HuH-7.5 (cell line): ENCODE measurements at places on chromosomes 11 and 22.

GRCh38 chr22:37267661-37268413, 14.5 kb upstream of the CYTH4 start:
- DNase-seq, result no peak

DNA sequence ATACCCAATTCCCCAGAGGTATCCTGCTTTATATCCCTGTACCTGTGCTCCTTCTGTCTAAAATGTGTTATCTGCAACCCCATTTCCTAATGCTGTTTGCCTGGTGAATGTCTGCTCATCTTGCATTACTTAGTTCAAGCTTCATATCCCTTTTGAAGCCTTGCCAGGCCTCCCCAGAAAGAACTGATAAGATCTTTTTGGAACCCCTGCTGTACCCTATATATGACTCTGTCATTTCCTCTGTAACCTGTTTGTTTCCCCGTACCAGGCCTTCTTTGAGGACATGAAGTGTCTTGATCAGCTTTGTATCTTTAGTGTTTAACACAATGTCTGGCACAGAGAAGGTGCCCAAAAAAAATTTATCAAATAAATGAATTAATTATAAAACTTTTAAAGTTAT, 77.6 kb downstream of the LIF start:
- no peak for DNase-seq

GRCh38 chr11:46240861-46241260, 36.6 kb upstream of the CREB3L1 start:
- DNase-seq, result no peak

- DNase-seq, result no peak
Measured at GRCh38 chr11:47983464-47984397, 3.4 kb downstream of the PTPRJ start.

DNA sequence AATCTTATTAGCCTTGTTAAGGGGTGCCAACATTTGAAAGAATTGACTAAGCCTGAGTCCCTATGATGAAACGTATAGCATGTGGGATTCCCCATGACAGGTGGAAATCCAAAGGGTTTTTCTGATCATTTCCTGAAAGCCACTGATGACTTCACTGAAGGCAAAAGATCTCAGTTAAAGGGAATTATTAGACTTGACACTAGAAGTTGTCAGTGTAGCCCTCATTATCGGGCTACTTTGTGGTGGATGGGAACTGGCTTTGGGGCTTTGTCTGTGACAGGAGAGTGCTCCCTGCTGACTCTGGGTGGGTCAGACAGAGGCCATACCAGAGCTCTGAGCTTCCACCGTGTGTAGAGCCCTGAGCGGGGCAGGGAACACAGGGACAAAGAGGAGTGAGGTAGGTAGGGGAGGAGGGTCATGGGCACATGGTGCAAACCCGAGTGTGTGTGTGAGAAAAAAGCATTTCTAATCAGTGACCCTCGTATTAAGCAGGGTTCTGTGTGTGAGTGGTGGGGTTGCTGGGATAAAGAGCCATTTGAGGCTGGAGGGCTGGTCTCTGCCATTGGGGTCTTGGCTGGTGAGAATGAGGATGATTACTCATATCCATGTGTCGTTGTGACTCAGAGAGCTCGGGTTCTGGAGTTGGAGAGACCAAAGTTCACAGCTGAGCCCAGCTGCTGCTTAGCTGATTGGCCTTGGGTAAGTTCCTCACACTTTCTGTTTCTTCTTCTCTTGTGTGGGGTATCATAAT, 101.1 kb downstream of the GRIK4 start:
- DNase-seq, result no peak

DNA sequence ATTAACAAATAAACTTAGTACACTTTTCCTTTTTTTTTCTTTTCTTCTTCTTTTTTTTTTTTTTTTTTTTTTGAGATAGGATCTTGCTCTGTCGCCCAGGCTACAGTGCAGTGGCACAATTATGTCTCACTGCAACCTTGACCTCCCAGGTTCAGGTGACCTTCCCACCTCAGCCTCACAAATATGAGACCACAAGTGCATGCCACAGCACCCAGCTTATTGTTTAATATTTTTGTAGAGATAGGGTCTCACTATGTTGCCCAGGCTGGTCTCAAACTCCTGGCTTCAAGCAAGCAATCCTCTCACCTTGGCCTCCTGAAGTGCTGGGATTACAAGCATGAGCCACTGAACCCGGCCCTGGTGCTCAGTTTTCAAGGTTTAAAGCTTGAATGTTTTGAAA, 88.9 kb downstream of the ELP4 start:
- DNase-seq, result no peak

GRCh38 chr11:107740271-107740670, 28.4 kb upstream of the SLN start:
- no peak for DNase-seq

DNA sequence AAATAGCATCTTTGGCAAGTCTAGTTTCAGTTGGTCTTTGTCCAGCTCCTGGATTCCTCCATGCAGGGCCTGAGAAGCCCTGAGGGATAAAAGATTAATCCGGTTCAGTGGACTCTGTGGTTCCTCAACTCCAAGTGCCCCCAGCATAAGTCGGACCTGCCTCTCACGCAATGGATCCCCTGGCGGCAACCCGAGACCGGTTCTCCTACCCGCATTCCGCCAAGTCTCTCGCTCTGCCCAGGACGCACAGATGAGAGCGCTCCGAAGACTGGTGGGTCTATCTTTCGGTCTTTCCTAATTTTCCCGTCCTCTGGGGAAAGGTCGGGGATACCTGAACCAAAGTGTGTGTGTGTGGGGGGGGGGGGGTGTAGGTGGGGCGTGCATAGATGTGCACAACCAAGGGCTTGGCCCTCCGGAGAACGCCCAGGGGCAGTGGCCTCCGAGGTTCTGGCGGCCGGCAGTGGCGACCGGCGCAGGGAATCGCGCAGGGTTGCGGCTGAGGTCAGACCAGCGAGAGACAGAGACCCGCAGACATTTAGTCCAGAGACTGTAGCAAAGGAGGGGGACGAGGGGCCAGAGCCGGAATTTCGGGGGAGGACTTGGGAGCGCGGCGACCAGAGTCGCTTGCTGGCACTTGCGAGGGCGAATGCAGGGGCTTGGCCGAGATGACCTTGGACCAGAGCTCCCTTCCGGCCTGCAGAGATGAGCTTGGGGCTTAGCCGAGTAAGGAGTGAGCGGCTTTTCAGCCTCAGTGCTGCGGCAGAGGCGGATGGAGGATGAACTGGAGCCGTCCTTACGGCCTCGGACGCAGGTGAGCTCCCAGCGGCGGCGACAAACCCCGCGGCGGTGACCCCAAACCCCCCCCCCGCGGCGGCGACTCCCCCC, 712 bp upstream of the SLC2A11 start:
- DNase-seq, result peak; percentile 78

- no peak for DNase-seq
Measured at GRCh38 chr11:7677071-7677470, 3.8 kb upstream of the CYB5R2 start.

GRCh38 chr11:112780351-112781087, 180.7 kb upstream of the NCAM1 start:
- DNase-seq, result no peak

DNA sequence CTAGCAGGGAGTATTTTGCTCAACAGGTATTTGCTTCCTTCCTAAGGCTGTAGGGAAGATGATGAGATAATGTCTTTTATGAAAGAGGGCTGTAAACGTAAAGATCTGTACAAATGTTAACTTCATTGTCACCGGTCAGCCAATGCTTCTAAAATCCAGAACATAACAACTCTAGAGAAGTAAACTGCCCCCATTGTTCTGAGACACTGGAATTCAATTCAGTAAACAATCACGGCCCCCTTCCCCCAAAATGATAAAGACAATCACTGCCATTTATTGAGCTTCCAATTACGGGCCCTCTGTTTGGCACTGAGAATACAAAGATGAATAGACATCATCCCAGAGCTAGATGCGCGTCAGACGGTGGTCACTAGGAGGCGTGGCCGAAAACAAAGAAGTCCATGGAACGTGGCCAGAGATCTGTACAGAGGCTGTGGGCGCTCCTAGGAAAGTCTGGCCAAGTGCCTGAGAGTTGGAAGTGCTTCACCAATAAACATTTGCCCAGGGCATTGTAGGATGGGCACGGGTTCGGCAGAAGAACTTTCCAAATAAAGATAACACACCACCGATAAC, 576 bp downstream of the TMEM258 start:
- peak; percentile 90 for DNase-seq

- DNase-seq, result no peak
Measured at GRCh38 chr11:130997278-130997677, 81.0 kb upstream of the SNX19 start.

- no peak for DNase-seq
Measured at GRCh38 chr11:118128721-118129470, 23.7 kb downstream of the SCN4B start.

- no peak for DNase-seq
Measured at GRCh38 chr11:95585069-95585751, 204.4 kb downstream of the FAM76B start.

DNA sequence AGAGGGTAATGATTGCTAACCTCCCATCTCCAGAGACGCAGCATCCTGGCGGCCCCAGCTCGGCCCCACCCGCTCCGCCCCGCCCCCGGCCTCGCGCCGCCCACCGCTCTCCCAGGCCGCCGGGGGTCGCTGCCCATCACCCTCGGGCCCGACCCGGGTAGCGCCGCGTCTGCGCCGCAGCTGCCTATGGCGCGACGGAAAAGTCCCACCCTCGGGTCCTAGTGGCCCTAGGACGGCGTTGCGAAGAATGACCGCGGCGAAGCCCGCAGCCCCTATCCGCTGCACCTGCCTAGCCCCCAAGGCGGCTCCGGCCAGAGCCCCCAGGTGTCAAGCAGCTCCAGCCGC, 457 bp downstream of the CPSF7 start:
- peak; percentile 87 for DNase-seq

DNA sequence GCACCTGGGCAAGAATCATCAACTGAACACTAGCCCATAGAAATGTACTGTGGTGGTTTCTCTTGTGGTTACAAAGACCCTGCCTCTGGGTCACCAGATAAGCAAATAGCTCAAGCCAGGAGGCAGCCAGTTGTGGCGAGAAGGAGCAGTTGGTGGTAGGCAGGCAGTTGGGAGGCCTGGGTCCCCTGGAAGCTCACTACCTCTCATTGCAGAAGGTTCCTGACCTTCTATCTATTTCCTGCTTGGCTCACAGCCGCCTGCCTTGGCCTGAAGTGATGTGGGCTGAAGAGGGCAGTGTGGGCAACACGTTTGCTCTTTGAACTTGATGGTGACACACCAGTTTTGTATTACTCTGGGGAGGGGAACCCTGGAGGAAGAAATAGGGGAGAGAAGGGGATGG, 34.7 kb downstream of the NECTIN1 start:
- DNase-seq, result peak; percentile 45

- DNase-seq, result no peak
Measured at GRCh38 chr22:20738394-20739089, 35.4 kb upstream of the SERPIND1 start.

- DNase-seq, result no peak
Measured at GRCh38 chr22:24507716-24508115, 12.6 kb downstream of the UPB1 start.

GRCh38 chr11:692824-693414, 2.1 kb downstream of the DEAF1 start:
- DNase-seq, result no peak

DNA sequence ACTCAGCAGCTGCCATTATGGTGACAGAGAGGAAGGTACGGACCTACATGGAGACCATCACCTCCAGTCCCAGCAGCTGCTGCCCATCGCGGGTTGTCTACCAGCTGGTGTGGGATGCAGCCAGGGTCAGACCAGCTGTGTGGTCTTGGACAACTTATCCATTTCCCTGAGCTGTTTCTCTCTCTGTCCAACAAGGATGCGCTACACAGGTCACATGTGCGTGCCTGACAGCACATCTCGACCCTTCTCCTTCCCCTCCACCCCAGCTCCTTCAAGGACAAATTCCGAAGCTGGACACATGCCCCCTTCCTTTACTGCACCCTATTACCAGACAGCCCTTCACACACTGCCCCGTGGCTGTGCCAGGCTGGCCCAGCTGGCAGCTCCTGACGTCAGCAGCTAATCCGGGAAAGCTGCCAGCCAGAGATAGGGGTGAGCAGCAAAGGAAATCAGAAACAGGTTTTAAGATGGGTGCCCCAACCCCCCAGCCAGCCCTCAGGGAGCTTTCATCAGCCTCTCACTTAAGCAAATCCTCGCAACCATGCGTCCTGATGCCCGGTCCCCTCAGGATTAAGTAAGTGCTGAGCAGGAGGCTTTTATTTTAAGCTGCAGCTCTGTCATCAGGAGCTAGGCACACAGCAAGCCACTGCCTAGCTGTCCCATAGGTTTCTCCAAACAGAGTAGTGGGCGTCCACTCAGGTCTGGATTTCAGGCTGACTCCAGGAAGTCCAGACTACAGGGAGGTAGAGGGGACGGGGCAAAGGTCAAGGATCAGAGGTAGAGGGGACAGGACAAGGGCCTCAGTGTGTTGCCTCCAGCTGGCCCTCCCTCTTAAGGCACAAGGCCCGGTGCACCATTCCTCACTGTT, 20.3 kb downstream of the TEF start:
- DNase-seq, result no peak

DNA sequence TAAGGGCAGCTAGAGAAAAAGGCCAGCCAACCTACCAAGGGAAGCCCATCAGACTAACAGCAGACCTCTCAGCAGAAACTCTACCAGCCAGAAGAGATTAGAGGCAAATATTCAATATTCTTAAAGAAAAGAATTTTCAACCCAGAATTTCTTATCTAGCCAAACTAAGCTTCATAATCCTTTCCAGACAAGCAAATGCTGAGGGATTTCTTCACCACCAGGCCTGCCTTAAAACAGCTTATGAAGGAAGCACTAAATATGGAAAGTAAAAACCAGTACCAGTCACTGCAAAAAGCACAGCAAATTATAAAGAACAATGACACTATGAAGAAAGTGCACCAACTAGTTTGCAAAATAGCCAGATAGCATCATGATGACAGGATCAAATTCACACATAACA, 30.6 kb upstream of the CASP12 start:
- DNase-seq, result no peak

GRCh38 chr11:102313238-102313940, 3.9 kb upstream of the BIRC3 start:
- no peak for DNase-seq

- no peak for DNase-seq
Measured at GRCh38 chr22:49088801-49089791, 738.6 kb downstream of the BRD1 start.

DNA sequence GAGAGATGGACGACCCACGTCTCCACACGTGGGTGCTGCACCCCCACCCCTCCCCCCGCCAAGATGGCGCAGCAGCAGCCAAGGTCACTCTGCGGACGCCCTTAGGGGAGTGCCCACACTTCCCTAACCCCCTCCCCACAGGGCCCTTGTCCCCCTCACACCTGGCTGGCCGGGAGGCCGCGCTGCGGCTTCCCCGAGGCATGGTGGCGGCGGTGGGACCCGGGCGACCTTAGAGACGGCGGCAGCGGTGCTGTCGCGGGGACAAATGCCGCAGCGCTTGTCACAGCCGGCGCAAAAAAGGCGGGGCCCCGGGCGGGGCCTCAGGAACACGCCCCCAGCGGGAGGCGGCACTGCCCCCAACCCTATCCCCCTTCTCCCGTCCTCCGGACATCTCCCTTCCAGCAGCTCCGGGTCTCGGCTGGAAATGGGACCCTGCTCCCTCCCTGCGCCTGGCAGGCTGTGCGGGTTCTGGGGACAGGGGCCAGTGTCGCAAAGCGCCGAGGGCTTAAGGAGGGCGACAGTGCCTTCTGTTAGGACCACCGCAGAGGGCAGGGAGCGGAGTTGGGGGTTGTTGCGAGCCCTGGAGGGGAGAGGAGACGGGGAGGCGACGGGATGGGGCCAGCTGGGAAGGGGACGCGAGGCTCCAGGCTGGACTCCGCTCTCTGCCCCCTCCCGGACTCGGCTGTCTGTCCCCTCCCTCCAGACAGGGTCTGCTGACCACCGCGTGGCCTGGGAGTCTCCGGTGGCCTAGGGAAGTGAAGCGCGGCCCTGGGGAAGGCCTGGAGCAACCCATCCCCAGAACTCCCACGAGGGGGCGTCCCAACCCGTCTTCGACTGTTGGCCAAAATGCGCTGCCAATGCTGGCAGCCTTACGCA, at the start of gene CHCHD10:
TSS of gene CHCHD10 (minus strand) at position 300 of the 876 bp plus-strand sequence. CDS start at position 202, 98 bp downstream.
- DNase-seq, result peak; percentile 92
